ENCODE measurements at places on chromosomes 1 and 21.

DNA sequence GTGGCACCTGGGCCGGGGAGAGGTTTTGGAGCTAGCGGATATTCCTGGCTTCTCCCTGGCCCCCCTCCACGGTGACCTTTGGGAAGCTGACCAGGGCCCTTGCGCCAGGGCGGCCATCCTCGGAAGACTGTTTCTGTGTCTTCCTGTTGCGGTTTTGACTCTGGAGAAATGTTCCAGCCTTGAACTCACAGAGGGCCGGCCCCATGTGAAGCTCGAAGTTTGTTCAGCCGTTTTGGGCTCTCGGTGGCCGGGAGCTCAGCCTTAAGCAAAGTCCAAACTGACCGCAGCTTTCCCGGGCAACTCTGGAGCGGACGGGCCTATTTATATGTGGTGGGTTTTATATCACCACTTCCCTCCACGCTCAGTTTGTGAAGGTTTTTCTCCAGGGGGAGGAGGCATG, 17.0 kb upstream of the WNT4 start:
- H3K36me3 ChIP-seq, result no peaks in the 10 kb centered on the region
- no peak for DNase-seq
- no peak overlapping the region for H3K27ac ChIP-seq
- no peak overlapping the region for H3K4me3 ChIP-seq
- H3K4me1 ChIP-seq, result no peaks in the 10 kb centered on the region

DNA sequence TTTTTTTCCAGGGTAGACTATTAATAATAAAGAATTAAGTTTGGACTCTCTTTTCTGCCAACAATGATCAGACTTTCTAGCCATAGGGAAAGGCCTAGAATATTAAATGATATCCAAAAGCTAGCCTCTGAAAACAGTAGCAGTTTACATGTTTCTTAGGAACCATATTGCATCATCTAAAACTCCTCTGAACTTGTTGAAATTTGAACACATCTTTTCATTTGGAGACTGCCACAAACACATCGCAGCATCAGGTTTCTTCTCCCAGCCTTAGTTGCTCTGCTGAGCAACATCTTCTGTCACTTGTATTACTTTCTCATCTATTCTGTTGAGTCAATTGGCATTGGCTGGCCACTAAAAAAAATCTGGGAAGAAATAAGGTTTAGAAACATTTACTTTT, 63.2 kb upstream of the GNG4 start:
- DNase-seq, result no peak
- peaks cover 40% of the 10 kb centered on the region for H3K36me3 ChIP-seq
- H3K4me1 ChIP-seq, result no peaks in the 10 kb centered on the region
- H3K27ac ChIP-seq, result no peak overlapping the region
- no peaks in the 10 kb centered on the region for H3K27me3 ChIP-seq
- H3K4me3 ChIP-seq, result no peak overlapping the region

GRCh38 chr1:119226913-119227312, 86.5 kb upstream of the WARS2 start:
- no peak overlapping the region for H3K27ac ChIP-seq
- H3K27me3 ChIP-seq, result no peaks in the 10 kb centered on the region
- H3K4me3 ChIP-seq, result no peak overlapping the region

GRCh38 chr1:8345621-8346415, 27.9 kb downstream of the SLC45A1 start:
- peaks cover 4% of the 10 kb centered on the region for H3K4me1 ChIP-seq
- no peak overlapping the region for H3K4me3 ChIP-seq
- H3K27ac ChIP-seq, result no peak overlapping the region
- DNase-seq, result no peak
- no peaks in the 10 kb centered on the region for H3K36me3 ChIP-seq
- H3K27me3 ChIP-seq, result peaks cover 13% of the 10 kb centered on the region

DNA sequence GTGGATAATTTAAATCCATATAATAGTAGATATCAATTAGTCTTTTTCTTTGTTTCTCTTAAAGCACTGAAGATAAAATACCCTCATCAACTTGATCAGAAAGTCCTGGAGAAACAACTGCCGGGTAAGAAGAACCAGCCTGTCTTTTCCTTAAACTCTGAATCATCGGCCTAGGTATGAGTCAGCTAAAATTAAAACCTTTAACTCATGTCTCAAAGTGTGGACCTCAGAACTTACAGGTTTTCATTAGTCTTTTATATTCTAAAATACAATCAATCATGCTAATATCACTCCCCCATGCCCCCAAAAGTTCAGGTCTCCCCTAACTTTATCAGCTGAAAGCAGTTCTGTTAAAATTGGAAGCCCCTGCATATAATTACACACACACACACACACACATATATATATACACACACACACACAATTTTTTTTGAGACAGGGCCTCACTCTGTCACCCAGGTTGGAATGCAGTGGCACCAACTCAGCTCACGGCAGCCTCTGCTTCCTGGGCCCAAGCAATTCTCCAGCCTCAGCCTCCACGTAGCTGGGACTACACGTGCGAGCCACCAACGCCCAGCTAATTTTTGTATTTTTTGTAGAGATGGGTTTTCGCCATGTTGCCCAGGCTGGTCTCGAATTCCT, 61.3 kb downstream of the B3GALNT2 start:
- no peak overlapping the region for H3K4me3 ChIP-seq
- no peak overlapping the region for H3K27ac ChIP-seq
- peaks cover 22% of the 10 kb centered on the region for H3K36me3 ChIP-seq
- DNase-seq, result no peak
- H3K4me1 ChIP-seq, result no peaks in the 10 kb centered on the region
- H3K27me3 ChIP-seq, result no peaks in the 10 kb centered on the region

DNA sequence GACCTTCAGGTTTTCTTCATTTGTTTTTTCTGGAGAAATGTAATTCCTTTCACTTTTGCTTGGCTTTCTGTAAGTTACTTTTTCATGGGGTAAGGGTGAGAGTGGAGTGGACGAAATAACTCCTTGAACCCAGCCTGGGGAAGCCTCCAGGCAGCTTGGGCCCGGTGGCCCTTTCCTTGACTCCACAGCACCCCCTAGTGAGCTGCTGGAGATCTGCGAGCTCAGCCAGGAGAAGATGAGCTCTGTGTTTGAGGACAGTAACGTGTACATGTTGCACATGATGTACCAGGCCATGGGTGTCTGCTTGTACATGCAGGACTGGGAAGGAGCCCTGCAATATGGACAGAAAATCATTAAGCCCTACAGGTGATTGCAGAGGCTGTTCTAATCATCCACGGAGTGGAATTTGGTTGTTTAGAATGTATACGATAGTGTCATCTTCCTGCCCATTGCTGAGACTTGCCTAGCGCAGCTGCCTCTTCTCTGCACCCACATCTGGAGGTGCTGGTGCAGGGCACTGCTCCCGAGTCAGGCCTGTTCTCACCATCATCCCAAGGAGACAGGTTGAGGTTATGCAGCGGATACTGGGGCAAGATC, 51.0 kb downstream of the SMYD2 start:
- no peaks in the 10 kb centered on the region for H3K4me1 ChIP-seq
- DNase-seq, result peak; percentile 54
- H3K27ac ChIP-seq, result no peak overlapping the region
- no peaks in the 10 kb centered on the region for H3K27me3 ChIP-seq
- H3K36me3 ChIP-seq, result peaks cover 9% of the 10 kb centered on the region

DNA sequence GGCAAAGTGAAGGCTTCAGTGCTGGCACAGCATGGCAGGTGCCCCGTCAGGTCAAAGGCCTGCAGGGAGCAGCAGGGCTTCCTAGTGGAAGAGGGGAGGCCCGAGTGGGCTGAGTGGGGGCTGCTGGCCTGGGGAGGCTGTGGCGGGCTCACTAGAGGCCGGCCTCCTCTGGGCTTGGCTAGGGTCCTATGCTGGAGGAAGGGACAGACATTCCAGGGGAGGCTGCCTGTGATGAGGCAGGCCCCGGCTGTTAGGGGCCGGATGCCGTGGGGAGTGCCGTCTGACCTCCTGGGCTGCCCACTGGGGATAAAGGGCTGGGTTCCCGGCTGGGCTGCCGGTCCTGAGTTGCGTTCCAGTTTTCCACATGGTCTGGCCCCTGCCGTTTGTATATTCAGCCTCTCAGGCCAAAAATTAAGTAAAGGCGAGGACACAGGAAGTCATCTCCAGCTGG, 21.1 kb downstream of the PRXL2B start:
- H3K27me3 ChIP-seq, result peaks cover 10% of the 10 kb centered on the region
- H3K27ac ChIP-seq, result no peak overlapping the region
- no peaks in the 10 kb centered on the region for H3K4me1 ChIP-seq
- no peak overlapping the region for H3K4me3 ChIP-seq

- DNase-seq, result no peak
- no peaks in the 10 kb centered on the region for H3K36me3 ChIP-seq
- H3K4me1 ChIP-seq, result peaks cover 3% of the 10 kb centered on the region
- H3K27ac ChIP-seq, result no peak overlapping the region
- no peak overlapping the region for H3K4me3 ChIP-seq
These were observed 12.5 kb upstream of the SARS1 start for GRCh38 chr1:109201123-109201703.

Measured in memory B cell (primary cell).